ENCODE measurements at places on chromosomes 2 and 18.

- DNase-seq = no peak
These were observed 55.6 kb downstream of the ACKR3 start for GRCh38 chr2:236625156-236625690.

DNA sequence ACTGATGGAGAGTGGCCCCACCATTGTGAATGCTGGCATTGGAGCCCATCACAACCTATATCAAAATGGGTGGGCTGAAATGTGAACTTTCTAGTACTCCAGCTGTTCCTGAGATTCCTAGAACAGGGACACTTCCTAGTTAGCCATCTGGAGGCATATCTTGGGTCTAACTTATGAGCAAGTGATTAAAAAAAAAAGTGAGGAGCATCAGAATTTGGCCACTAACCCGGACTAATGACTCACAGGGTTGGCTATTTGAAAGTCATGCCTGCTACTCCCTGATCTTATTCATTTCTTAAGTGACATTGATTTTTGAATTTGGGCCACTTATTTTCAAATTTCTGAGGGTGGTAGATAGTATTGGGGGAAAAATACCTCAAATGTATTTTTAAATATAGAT is 216.6 kb downstream of the HRH4 start:
- no peak for DNase-seq

DNA sequence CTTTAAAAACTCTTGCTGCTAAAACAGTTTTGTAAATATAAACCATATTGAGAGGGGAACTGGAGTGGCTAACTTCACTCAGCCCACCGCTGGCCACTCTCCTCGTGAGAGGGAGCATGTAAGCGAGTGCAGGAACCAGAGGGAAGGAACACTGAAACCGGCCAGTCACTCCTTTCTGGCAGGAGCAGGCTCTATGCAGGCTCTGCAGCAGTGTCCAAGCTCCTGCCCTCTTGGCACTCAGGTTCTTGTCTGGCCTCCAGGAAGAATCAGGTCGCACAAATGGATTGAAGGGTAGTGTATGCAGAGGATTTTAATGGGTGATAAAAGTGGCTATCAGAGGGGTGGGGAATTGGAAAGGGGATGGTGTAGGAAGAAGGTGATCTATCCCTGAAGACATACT is 157.7 kb downstream of the TMX3 start:
- no peak for DNase-seq

DNA sequence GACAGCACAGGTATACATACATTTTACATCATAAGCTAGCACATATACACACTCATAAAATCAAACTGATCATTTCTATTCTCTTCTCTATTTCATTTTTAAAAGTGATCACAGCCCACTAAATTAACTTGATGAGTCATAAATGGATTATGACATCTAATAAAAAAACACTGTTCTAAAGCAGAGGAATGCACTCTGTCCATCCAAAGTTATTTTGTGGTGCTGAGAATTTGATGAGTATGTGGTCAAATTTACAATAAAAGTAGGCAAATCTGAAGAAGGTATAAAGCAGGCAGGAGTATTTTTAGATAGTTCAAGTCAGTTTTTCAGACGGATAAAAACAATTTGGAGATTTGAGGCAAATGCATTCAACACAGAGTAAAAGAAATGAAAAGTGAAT is 104.4 kb downstream of the NOL4 start:
- no peak for DNase-seq

DNA sequence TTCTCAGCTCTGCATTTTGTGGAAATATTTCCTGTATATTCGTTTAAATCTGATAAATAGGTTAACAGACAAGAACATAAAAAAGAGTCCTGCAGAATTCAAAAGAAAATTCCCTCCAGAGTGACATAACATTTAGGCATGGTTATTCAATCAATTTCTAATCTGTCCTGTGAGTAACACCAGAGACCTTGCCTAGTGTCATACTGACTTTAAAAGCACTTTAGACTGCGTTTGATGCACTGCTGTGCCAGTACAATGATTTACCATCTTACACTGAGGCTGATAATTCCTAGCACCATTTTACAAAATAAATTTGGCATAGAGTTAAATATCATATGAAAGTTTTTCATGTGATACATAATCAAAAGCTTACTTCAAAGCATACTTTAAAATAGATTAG is 35.5 kb upstream of the CALCRL start:
- no peak for DNase-seq

- no peak for DNase-seq
These were observed 663 bp downstream of the RHBDD1 start for GRCh38 chr2:226836548-226836885.

DNA sequence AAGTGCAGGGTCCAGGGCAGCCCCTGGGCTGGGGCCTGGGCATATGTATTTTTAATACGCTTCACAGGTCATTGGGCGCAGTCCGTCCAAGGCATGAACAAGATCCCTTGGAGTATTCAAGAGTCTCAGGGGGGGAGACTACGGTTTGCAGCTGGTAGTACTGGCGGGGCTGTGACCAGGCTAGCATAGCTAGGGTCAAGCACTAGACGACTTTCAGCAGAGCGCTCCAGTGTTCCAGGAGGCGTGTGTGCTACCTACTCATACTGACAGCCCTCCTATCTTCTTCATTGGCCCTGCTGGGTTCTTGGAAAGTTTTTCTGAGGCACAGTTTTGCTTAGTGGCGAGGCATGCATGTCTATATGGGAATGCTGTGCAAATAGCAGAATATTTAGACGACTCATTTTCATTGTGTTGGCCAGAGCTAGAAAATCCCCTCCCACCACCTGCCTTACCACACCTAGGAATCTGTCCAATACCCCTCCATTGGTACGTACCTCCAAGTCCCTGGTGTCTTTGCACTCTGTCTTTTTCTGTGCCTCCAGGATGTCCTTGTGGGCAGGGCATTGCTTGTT is 68.2 kb downstream of the GLI2 start:
- no peak for DNase-seq

- no peak for DNase-seq
These were observed 2166.7 kb upstream of the PIK3C3 start for GRCh38 chr18:39788383-39788782.

GRCh38 chr2:38218591-38218991 is 142.6 kb upstream of the CYP1B1 start:
- DNase-seq = no peak

- no peak for DNase-seq
These were observed 422.2 kb downstream of the SETBP1 start for GRCh38 chr18:45102863-45103262.

DNA sequence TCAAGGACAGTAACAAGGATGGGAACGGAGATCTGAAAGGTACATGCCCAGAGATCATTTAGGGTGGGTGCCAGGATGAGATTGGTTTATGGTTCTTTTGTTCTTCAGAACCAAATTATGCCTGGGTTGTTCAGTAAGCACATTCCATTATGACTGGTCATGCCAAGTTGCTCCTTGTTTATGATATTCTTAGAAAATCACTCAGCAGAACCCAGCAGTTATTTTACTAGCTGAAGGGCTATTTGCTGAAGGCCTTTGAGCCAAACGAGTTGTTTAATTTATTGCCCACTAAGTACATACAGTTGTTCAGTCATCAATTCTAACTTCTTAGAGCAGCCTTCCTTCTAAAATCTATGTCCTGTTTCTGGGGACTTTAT is 635 bp downstream of the SLC3A1 start:
- no peak for DNase-seq

DNA sequence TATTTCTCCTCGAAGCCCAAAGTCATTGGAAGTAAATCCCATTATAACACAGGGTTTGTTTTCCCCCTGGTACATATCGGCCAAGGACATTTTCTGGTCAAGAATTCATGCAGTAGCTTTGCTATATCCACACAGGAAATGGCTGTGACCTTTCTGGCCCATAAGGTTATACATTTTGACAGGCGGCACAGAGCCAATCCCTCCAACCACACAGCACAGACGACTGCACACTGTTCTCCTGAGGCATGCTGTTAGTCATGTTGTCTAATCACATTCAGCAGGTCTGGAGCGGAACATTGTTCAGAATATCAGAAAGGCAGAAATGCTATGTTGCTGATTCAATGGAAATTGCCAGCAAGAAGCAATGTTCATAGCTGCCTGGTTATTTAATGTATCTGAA is 742.3 kb upstream of the SLC8A1 start:
- no peak for DNase-seq

- DNase-seq = no peak
These were observed 240.0 kb downstream of the LOXHD1 start for GRCh38 chr18:46416706-46417638.

GRCh38 chr2:233764761-233765160 is 4.7 kb downstream of the UGT1A1 start:
- DNase-seq = no peak

- DNase-seq = no peak
These were observed 270.0 kb downstream of the CTNNA2 start for GRCh38 chr2:79782576-79783452.

GRCh38 chr18:71798986-71799673 is 745.0 kb downstream of the CBLN2 start:
- no peak for DNase-seq

- no peak for DNase-seq
These were observed 2.3 kb downstream of the PPM1B start for GRCh38 chr2:44171018-44171417.

DNA sequence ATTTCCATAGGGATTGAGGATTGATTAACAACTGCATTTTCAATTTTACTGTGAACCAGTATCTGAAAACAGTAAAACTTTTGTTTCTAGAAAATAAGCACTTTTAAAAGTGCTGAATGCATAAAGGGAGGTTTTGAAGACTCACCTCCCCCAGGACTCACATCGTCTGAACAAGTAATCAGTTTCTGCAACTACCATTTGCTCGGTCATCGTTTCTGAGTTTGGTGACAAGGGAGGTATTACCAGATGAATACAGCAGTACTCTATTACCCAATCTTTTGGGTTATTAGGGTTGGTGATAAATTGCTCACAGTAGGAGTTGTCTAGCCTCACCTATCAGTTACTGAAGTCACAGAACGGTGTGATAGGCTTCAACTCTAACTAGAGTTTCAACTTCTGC is 234.5 kb upstream of the FN1 start:
- no peak for DNase-seq

DNA sequence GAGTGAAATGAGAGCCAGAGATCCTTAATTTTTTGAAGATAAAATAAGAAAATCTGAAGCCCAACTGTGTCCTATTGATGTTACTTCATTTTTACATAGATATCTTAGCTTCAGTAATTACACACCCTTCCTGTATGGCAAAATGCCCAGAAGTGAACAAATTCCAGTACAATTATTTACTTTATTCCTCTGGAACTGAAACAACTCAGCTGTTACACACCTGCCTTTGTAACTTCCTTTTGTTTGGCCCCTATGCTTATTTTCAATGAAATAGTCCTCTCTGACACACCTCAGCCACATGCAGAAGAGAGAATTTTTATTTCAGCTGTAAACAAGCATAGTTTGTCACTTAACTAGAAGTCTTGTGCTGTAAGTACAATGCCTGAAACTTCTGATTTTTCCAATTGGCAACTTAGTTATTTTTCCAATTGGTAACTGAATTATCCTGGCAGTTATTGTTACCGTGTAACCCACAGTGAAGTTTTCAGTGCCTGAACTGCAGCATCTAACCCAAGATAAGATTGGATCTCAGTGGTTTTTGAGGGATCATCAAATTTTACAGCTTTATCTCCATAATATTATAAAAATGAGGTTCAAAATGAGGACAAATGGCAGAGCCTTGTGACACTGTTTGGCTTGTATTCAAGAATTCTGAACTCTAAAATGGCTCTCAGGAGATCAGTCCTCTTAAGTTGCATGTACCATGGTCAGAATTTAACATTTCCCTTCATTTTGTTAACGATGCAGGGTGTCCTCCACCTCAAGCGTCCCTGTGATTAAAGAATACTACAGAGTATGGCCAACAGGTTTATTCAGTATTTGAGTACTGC is 82.6 kb downstream of the PKP4 start:
- DNase-seq = no peak

- DNase-seq = no peak
These were observed 501.0 kb downstream of the EIPR1 start for GRCh38 chr2:2876331-2877221.

GRCh38 chr2:46236876-46237859 is 60.0 kb upstream of the EPAS1 start:
- no peak for DNase-seq

DNA sequence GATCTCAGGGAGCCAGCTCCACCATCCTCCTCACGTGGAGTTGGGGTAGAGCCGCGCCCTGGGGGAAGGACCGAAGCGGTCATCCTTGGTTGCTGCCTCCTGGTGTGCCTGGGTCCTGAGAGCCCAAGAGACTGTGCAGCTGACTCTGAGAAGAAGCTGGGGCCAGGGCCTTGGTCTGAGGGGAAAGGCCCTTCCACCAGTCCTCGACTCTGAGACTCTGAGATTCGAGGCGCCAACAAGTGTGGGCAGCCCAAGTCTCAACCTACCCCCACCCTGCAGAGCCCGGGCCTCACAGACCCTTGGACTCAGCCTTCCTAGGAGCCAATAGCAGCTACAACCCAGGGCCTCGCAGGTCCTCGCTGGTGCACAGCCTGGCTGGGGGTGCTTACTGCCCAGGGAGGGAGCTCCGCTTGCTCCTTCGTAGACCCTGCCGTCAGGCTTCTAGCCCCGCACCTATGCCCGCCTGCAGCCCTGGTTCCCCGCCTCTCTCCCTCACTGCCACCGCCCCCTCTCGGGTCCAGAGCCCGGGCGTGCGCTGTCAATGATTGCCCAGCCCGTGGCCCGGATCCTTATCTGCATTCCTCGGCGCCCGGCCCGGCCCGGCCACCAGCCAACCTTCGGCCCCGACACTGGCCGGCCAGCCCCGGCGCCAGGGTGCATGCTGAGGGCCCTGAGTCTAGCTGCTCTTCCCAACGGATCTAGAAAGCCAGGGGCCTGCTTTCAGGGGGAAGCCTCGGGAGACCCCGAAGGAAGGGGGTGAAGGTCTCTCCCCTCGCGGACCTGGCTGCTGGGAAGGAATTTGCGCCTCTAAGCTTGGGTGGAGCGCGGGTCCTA is 2.0 kb downstream of the IHH start:
- no peak for DNase-seq

- DNase-seq = no peak
These were observed 71.5 kb upstream of the HDAC4 start for GRCh38 chr2:239472235-239472775.

DNA sequence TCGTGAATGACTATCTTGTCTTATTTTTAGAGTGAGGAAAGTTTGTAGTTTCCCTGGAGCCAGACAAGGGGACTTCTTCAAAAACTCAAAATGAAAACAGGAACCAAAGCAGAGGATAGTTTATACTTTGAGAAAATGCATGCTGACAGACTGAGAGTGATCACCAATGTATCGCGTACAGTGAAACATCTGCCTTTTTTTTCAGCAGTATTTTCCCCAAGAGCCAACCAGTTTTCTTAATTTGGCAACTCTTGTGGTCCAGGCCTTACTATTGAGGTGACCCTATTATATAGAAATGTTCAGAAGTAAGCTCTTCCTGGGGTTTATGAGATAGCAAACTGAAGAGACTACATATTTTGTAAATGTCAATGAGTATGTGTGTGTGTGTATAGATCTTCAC is 153.7 kb upstream of the VRK2 start:
- DNase-seq = no peak

GRCh38 chr2:174040417-174040701 is 75.2 kb upstream of the SP3 start:
- no peak for DNase-seq

- peak; percentile 40 for DNase-seq
These were observed 9.5 kb upstream of the ZBTB7C start for GRCh38 chr18:48418539-48419276.

GRCh38 chr2:164622338-164623106 is 1.2 kb upstream of the GRB14 start:
- no peak for DNase-seq

All from tibial nerve (tissue), 4 donors.